ENCODE measurements at places on chromosomes 7 and 10.

DNA sequence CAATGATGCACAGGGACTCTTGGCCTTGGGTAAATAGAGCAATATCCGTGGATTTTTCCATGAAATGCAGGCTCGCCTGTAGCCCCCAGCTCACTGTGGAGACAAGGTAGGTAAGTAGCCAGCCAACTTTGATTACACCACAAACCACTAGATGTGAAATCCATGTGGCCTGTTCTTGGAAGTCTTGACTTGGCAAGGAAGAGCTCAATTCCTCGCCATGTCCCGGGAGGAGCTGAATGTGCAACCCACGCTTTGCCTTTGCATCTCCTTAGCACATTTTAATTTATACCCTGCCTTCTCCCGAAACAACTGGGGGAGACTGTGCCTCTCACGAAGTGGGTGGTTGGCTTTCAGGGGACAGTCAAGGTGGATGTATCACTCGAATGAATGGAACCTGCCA, 347.7 kb upstream of the MKI67 start:
- no peak for DNase-seq

GRCh38 chr10:124708922-124709520, 35.2 kb downstream of the FAM53B start:
- no peak for DNase-seq

DNA sequence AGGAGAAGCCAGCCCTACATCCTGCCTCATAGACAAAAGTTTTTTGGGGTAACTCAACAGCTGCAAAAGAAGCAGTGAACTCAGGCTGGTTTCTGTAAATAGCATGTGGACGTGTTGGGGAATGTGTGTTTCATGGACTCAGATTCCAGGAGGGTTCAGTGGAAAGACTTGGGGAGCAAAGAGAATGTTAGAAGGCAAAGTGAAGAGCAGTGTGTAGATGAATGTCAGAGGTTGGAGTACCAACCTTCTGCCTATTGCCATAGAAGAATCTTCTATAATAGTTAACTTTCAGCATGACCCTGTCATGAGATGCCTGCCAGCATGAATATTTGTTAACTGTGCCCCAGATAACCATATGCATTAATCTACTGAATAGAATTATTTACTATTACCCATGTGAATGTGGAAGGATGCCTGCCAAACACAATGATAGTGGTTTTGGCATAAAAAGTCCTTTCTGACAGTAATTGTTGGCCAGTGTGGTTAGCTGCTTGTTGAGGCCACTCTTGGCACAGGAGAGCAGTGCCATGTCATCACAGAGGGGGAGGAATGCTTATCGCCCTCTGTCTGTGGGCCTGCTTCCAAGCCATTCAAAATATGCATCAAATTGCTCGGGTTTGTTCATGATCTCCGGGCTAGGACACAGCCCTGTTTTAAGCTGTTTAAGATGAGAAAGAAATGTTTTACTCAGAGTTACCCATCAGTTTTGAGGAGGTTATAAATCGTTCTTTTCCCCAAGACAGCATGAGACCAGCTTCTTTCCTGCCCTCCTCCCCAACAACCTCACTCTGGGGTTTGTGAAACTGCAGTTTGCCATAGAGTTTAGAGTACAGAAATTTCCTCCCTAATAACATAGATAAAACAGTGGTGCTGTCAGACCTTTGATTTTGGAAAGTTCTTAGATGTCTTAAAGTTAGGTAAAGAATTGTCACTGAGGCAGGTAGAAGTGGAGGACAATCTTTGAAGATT, 165.3 kb downstream of the WNT2 start:
- DNase-seq, result no peak

- DNase-seq, result no peak
Observed at GRCh38 chr10:28177944-28178637, 124.8 kb downstream of the MPP7 start.

GRCh38 chr7:8362723-8363369, 70.6 kb upstream of the NXPH1 start:
- no peak for DNase-seq

DNA sequence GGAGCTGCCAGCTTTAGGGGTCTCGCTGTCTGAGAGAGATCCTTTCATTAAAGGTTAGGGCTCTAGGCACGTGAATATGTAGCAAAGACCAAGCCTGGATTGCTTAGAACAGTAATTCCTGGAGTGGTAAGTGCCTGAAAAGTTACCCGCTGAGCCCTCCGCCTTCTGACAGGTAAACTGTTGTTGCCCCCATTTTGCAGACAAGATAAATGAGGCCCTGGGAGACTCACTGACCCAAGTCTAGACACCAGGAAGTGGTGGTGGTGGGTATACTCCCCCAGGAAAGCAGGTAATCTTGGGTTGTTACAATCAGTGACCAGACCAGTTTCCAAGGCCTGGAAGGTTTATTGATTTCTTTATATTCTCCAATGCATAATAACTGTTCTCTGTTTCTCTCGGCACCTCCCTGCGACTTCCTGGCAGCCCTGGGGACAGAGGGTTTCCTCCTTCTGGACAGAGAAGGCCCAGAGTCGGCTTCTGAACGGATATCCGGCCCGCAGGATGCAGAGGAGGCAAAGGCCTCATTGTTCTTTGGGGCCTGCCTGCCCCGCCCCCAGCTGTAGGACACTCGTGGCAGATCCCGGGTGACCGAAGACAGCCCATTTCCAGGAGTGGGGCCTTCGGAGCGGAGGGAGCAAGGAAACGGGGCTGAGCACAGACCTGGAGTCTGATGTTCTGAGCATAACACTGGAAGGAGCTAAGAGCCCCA, 1.3 kb upstream of the GRK5 start:
- peak; percentile 20 for DNase-seq

GRCh38 chr10:132418527-132419416, 21.8 kb downstream of the PWWP2B start:
- no peak for DNase-seq

- no peak for DNase-seq
Observed at GRCh38 chr10:7797582-7797981, 9.6 kb downstream of the ATP5F1C start.

- DNase-seq, result no peak
Observed at GRCh38 chr10:7038416-7038815, 372.4 kb downstream of the SFMBT2 start.

DNA sequence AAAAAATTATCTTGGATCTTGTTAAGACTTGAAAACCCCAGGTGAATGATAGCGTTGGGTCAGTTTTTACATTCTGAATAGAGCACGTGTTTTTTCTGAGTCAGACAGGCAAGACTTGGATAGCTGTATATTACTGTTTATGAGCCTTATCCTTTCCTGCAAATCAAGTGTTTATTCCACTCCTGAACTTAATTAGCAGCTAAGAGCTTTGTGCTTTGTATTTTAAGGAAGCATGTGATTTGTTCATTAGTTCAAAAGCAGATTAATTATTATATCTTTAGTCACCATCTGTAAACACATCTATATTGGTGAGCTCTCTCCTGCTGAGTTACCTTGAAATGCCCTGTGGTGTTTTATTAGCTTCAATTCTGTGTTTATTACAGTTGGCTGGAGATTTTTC, 98.6 kb upstream of the PRPS1L1 start:
- DNase-seq, result no peak

GRCh38 chr10:110794808-110795207, 76.9 kb upstream of the PDCD4 start:
- DNase-seq, result no peak

DNA sequence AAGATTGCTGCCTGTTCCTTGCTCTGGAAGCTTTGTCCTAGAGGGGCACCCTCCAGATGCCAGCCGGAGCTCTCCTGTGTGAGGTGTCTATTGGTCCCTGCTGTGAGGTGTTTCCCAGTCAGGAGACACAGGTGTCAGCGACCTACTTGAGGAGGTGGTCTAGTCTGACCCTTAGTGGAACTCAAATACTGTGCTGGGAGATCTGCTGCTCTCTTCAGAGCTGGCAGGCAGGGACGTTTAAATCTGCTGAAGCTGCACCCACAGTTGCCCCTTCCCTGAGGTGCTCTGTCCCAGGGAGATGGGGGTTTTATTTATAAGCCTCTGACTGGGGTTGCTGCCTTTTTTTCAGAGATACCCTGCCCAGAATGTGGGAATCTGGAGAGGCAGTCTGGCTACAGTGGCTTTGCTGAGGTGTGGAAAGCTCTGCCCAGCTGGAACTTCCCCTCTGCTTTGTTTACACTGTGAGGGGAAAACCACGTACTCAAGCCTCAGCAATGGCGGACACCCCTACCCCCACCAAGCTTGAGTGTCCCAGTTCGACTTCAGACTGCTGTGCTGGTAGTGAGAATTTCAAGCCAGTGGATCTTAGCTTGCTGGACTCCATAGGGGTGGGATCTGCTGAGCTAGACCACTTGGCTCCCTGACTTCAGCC, 119.2 kb downstream of the PPP1R9A start:
- DNase-seq, result no peak

All from T-helper 9 cell (primary cell).